Glutamatergic neuron (in vitro differentiated cells): ENCODE measurements at places on chromosomes 11 and 22. TPM values are rescaled to one million over a fixed set of nuclear protein-coding genes. Genes with fewer than 3 reads are reported as not detected.
A peak's percentile ranks its signal among the peaks of the same experiment; 100 is the strongest.

GRCh38 chr11:126547161-126547560, 191.7 kb downstream of the ST3GAL4 start:
- H3K36me3 ChIP-seq: no peaks in the 10 kb centered on the region
- no peak for DNase-seq
- peaks cover 18% of the 10 kb centered on the region for H3K4me1 ChIP-seq
- H3K4me3 ChIP-seq: no peak overlapping the region

DNA sequence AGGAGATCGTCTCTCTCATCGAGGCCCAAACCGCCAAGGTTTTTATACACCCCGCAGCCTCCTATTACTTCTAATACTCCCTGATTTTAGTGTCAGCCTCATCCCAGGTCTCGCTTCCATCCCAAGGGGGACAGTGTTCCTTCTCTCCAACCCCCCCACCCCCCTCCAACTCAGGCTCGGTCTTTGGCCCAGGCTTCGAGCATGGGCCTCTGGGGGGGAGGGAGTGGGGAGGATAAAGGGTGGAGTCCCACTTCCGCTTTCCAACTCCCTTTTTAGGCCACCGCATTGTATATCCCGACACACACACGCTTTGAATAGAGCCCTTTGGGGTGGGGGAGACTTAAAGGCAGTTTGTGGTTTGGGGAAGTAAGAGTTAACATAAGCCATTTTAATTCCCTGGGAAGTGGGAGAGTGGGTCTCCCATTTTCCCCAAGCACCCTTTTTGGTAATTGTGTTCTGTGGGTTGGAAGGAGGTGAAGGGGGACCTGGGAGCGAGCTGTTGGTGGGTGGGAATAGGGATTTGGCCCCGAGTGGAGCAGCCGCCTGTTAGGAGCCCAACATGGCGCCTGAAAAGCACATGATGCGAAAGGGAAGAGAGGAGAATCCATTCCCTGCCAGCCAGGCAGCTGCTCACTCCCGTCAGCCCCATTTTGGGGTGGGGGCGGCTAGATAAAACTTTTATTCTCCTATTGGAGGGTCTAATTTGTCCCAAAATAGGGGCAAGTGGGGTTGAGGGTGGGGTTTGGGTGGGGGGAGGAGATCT, 844 bp downstream of the PCF11 start:
- peak overlapping the region; percentile 99 for H3K27ac ChIP-seq
- DNase-seq: peak; percentile 52
- peak overlapping the region; percentile 99 for H3K4me3 ChIP-seq
- peaks cover 15% of the 10 kb centered on the region for H3K4me1 ChIP-seq

Gene OR6A2
- 0.56 TPM for total RNA-seq

Gene ACER3
- total RNA-seq: 25.7 TPM

Gene PUS3
- total RNA-seq: 12.6 TPM

DNA sequence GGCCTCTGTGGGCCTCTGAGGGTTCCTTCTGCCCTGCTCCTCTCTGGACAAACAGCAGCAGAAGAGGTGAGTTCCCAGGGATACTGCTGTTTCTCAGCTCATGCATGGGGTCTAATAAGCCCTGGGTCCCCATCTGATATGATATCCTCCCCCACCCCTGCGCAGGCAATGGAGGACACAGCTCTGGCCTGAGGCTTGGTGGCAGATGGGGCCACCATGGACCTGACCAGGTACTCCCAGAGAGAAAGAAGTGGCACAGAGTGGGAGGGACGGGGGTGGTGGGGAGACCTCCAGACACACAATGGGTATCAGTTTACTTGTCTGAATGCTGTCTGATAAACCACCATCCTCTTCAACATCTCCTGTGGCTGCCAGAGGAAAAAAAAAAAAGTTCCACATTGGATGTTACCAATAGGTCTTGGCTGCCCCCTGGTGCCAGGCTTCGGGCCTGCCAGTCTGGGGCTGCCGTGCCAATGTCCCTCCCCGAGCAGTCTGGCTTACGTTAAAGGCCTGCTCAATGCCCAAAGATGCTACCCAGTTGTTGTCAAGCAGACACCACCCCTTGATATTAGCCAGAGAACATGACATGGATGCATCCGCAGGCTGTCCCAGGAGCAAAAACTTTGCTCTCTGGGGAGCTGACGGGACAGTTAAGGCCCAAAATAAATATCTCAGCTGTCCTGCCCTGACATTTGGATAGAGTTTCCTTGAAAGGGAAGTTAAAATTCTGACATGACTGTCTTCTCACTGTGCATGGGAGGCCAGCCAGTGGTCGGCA, 27.9 kb upstream of the ABCC8 start:
- H3K36me3 ChIP-seq: no peaks in the 10 kb centered on the region
- H3K4me1 ChIP-seq: no peaks in the 10 kb centered on the region
- peaks cover 9% of the 10 kb centered on the region for H3K27me3 ChIP-seq
- peak; percentile 90 for DNase-seq
- no peak overlapping the region for H3K4me3 ChIP-seq

GRCh38 chr11:34175284-34176019, 70.0 kb downstream of the NAT10 start:
- H3K4me1 ChIP-seq: peaks cover under 1% of the 10 kb centered on the region
- peaks cover 3% of the 10 kb centered on the region for H3K27me3 ChIP-seq
- H3K4me3 ChIP-seq: peak overlapping the region; percentile 40
- DNase-seq: no peak

Gene RASSF10
- not detected for total RNA-seq

- H3K27me3 ChIP-seq: peaks cover 4% of the 10 kb centered on the region
- no peak overlapping the region for H3K4me3 ChIP-seq
- H3K4me1 ChIP-seq: peaks cover 4% of the 10 kb centered on the region
- H3K27ac ChIP-seq: no peak overlapping the region
Observed at GRCh38 chr11:130918081-130918480, 1.8 kb upstream of the SNX19 start.

Gene ASRGL1
- total RNA-seq: 55.7 TPM

GRCh38 chr11:67304511-67305113, 1.3 kb downstream of the SSH3 start:
- DNase-seq: no peak
- H3K4me3 ChIP-seq: peak overlapping the region; percentile 30
- no peaks in the 10 kb centered on the region for H3K36me3 ChIP-seq

Gene OR5A1
- total RNA-seq: not detected

DNA sequence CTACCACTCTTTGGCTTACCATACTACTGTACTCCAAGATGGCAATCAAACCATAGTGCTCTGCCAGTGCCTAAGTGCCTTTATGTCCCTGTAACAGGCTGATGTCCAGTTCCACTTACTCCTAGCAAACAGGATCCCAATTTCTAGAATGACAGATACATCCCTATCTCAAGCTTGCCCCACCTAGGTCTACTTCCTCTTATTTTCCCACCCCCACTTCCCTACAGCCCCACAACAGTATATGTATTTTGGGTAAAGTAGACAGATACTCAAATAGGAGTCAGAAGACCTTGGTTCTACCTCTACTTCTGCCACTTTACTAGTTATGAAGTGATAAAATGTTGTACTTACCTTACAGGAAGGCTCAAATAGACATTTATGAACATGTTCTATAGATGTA, 24.1 kb downstream of the SIK3 start:
- H3K4me3 ChIP-seq: no peak overlapping the region
- H3K36me3 ChIP-seq: no peaks in the 10 kb centered on the region
- H3K27me3 ChIP-seq: no peaks in the 10 kb centered on the region
- DNase-seq: no peak
- H3K27ac ChIP-seq: no peak overlapping the region
- peaks cover 6% of the 10 kb centered on the region for H3K4me1 ChIP-seq

DNA sequence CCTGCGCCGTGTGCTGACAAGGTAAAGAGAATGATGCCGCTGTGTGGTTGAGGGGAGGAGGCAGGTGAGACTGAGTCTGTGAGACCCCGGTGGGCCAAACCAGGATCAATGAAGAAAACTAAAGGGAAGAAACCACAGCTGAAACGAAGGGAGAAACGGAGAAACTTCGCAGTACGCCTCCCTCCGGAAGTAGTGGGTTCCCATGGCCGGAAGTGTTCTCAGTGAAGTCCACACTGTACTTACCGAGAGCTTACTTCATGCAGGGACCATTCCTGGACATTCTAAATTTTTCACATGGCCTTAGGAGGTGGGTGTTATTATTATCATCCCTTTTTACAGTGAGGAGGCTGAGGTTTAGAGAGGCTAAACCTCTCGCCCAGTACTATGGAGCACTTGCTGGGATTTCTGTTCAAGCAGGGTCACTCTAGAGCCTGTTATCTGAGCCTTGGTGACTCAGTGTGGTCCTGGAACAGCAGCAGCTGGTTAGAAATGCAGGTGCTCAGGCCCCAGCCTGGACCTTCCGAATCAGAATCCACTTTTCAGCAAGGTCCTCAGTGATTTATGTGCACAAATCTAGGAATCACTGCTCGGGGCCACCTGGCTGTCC, 17.9 kb downstream of the CD5 start:
- no peak for DNase-seq
- peaks cover 22% of the 10 kb centered on the region for H3K4me1 ChIP-seq
- no peak overlapping the region for H3K27ac ChIP-seq
- peaks cover 7% of the 10 kb centered on the region for H3K27me3 ChIP-seq

DNA sequence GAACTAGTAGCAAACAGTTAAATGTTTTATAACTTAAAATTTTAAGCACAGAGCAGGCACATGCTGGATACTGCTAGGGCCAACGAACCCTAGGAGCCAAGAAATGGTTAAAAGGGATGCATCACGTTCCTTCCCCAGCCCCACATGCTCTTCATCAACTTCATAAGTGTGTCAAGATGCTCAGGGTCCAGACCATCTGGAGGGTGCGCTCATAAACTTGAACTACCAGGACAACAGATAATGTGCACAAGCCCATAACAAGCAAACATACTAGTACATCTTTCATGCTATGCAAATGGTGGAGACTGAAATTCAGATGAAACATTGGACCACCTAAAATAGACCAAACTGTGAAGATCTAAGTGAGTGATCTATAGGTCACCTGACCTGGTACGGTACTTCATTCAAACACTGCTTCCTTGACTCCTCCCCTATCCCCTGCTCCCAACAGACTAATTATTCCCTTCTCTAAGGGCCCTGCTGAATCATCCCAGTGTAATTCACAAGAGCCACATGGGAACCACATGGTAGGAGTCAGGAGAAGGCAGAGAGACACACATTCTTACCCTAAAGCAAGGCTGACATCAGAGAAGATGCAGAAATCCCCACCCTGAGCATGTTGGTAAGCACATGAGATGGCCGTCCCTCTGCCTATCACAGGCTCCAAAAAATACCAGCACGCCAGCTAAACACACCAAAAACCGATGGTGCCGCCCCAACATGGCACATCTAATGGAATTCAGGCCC, 83.9 kb downstream of the ETS1 start:
- no peaks in the 10 kb centered on the region for H3K36me3 ChIP-seq
- H3K27me3 ChIP-seq: peaks cover 10% of the 10 kb centered on the region
- DNase-seq: no peak

DNA sequence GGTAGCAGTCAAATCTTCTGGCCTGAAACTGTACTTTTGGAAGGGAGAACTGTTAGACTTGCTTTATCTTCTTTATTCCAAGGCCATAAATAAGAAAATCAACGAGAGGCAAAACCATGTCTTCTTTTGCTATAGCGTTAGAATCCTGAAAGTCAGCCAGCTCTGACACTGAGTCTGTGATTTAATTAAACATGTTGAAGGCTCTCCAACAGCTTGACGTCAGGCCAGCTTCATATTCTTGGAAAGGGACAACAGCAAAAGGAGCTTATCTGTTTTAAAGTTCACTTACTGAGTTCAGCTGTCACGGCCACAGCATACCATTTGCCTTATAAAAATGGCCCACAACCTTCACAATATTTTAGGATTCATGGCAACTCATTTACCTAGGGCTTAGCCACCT, 131.0 kb upstream of the LDLRAD3 start:
- no peak for DNase-seq
- peaks cover 13% of the 10 kb centered on the region for H3K4me1 ChIP-seq
- H3K27me3 ChIP-seq: no peaks in the 10 kb centered on the region

GRCh38 chr11:130475426-130476053, 27.1 kb downstream of the ADAMTS15 start:
- no peak overlapping the region for H3K27ac ChIP-seq
- no peak overlapping the region for H3K4me3 ChIP-seq
- H3K4me1 ChIP-seq: no peaks in the 10 kb centered on the region

- H3K27ac ChIP-seq: no peak overlapping the region
- DNase-seq: no peak
- H3K4me1 ChIP-seq: peaks cover 24% of the 10 kb centered on the region
- H3K27me3 ChIP-seq: peaks cover 9% of the 10 kb centered on the region
- no peak overlapping the region for H3K4me3 ChIP-seq
Observed at GRCh38 chr11:123197711-123198110, 2.7 kb upstream of the CLMP start.

- peaks cover 2% of the 10 kb centered on the region for H3K4me1 ChIP-seq
- no peak overlapping the region for H3K27ac ChIP-seq
- H3K36me3 ChIP-seq: no peaks in the 10 kb centered on the region
Observed at GRCh38 chr11:32316232-32316631, 119.1 kb downstream of the WT1 start.

Gene ARHGAP8
- total RNA-seq: 0.59 TPM

GRCh38 chr11:68999093-68999747, 13.8 kb downstream of the MRGPRF start:
- peaks cover 15% of the 10 kb centered on the region for H3K4me1 ChIP-seq
- no peak overlapping the region for H3K4me3 ChIP-seq
- DNase-seq: no peak
- H3K27ac ChIP-seq: peak overlapping the region; percentile 84
- H3K27me3 ChIP-seq: peaks cover 1% of the 10 kb centered on the region
- no peaks in the 10 kb centered on the region for H3K36me3 ChIP-seq

DNA sequence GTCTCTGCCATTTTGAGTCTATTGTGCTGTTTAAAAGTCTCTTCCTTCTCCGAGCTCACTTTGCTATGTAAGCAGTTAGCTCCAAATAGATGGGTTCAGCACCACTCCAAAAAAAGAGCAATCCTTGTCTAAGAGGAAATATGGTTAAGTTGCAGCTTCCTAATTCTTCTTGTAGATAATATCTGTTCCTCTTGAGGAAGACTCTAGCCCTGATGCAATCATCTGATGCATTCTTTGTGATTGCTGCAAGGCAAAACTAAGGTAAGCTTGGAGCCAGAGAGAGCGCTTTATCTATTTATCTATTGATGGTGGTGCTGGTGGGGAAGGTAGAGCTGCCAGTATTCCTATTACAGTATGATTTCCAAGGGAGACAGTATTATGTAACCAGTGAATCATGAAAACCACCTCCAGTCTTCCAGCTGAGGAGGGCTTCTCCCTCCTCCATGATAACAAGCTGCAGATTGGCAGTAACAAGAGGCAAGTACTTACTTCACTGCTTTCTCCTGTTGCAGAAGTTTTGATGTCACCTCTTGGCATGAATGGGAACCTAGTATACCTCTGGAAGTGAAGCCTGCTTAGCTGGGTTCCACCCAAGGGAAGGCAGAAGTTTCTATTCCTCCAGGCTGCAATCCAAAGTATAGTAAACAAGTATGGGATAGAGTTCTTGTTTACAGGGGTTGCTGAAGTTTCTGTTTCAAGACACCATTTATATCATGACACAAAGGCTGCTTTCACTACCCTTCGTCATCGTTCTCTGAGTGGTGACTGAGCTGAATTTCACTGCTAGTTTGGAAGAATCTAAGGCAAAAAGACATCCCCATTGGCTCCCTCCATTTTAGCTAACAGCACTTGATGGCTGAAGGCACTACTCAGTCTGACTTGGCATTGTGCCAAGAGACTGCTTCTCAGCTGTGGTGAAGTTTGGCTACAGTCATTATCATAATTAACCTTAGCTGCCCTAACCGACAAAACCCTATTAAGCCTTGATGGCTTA, 49.7 kb downstream of the FDX1 start:
- peaks cover 4% of the 10 kb centered on the region for H3K36me3 ChIP-seq
- no peaks in the 10 kb centered on the region for H3K4me1 ChIP-seq
- no peak overlapping the region for H3K27ac ChIP-seq
- peaks cover 2% of the 10 kb centered on the region for H3K27me3 ChIP-seq

Gene CBLIF
- not detected for total RNA-seq

Gene ARHGAP32
- total RNA-seq: 45.3 TPM

Gene CASTOR1
- total RNA-seq: 4.5 TPM

Gene HTR3B
- not detected for total RNA-seq
